Adipocyte (in vitro differentiated cells): ENCODE measurements at places on chromosomes 5 and 9.

- DNase-seq: no peak
Measured at GRCh38 chr5:148922606-148923005, 96.2 kb downstream of the ADRB2 start.

- no peak for DNase-seq
Measured at GRCh38 chr9:86790805-86791204, 156.5 kb downstream of the GAS1 start.

GRCh38 chr9:90189306-90189705 lies 453.3 kb downstream of the DIRAS2 start:
- DNase-seq: no peak

GRCh38 chr9:35691757-35692301 lies 2.1 kb upstream of the TPM2 start:
- no peak for DNase-seq

- DNase-seq: peak; percentile 66
Measured at GRCh38 chr5:150641006-150641570, 628 bp downstream of the SYNPO start.

- no peak for DNase-seq
Measured at GRCh38 chr5:142670804-142671203, 15.1 kb downstream of the FGF1 start.

DNA sequence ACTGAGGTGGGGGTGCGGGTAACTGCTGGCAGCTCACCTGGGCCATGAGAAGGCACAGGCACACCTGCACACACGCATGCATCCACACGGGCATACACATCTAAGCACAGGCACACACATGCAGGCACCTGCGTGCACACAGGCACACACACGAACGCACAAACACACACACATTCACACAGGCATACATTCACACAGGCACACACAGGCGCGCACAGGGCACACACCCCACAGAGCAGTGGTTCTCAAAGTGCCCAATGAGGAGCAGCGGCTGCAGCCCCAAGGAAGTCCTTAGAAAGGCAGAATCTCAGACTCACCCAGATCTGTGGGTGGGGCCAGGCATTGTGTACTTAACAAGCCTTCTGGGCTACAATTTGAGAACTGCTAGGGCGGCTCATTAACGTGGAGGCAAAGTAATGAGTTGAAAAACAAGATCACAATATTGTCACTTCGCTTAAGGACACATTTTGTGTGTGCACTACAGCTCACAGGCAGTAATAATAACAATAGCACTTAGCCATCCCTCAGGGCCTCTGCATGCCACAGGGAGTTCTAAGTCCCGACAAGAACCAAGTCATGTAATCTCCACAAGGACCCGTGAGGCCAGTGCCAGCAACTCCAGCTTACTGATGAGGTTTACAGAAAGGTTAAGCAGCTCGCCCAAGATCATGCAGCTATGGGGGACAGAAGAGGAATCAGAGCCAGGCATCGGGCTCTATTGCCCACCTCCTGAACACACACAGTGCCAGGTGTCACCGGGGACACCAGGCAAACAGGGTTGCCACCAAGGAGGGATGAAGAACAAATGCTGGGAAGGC lies 91.6 kb downstream of the ROR2 start:
- DNase-seq: no peak

DNA sequence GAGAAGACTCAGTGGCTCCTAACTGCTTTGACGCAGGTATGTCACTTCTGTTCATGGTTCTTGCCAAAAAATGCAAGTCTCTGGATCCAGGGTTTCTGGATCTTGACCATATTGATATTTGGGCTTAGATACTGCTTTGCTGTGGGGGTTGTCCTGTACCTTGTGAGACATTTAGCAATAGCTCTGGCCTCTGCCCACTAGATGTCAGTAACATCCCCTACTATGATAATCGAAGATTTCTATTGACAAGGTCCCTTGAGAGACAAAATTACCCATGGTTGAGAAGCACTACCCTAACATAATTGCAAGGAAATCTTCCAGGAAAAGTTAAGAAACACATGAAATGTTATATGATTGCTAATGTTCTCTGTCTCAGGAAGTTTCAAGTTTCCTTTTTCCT lies 285.4 kb downstream of the TMEM232 start:
- DNase-seq: peak; percentile 75
